Effector memory CD4-positive, alpha-beta T cell (primary cell): ENCODE measurements at places on chromosomes 3 and 15.

- no peak for DNase-seq
These were observed 699 bp downstream of the MEGF11 start for GRCh38 chr15:66252685-66253417.

DNA sequence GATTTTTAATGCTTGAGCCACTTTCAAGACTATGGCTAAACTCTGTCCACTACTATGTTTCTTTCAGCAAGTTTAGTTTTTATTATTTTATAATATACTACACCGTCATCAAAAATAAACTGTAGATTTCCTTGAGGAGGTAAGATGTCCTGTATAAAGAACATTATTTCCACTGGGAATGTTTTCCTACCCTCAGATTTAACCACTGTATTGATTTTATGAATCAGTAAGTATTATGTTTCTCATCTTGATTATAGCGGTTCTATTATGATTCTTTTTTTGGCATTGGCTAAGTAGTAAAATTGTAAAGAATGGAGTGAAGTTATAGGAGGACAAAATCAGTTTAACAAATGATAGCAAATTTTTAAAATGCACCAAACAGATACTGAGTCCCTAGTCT lies 44.4 kb downstream of the ADAM10 start:
- no peak for DNase-seq

DNA sequence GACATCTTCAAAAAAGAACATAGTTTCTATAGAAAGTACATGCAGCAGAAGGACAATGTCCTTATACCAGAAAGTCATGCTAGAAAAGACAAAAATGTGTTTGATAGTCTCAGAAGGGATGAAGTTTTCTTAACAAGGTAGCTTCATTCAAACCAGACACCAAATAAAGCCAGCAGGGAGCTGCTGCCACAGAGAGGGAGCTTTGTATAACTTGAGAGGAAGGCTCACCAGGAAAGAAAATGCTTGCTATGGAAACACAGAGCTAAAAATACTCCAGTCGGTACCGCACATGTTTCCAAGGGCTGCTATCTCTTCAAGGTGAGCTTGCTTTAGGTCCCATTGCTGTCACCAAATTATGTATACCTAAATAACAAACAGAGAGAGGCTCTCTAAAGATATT lies 1074.8 kb upstream of the ALCAM start:
- no peak for DNase-seq

- DNase-seq: no peak
These were observed 17.4 kb downstream of the PXYLP1 start for GRCh38 chr3:141249041-141249440.

GRCh38 chr3:28243424-28244106 lies 2.1 kb downstream of the CMC1 start:
- DNase-seq: no peak
